Sigmoid colon (tissue), 7 donors: ENCODE measurements at places on chromosomes 12 and 14. TPM values are rescaled to one million over a fixed set of nuclear protein-coding genes. Genes with fewer than 3 reads are reported as not detected.

- H3K4me3 ChIP-seq = peak within 1 kb of the TSS; percentile 31
- H3K4me1 ChIP-seq = peaks cover 52% of the 10 kb centered on the region
- DNase-seq = peak; percentile 88
- no peaks in the 10 kb centered on the region for H3K36me3 ChIP-seq
Observed at GRCh38 chr12:104049903-104050356, at the start of gene GLT8D2. Gene GLT8D2 (minus strand): TSS chr12:104050187. CDS start chr12:104019648, 30,539 bp downstream.

DNA sequence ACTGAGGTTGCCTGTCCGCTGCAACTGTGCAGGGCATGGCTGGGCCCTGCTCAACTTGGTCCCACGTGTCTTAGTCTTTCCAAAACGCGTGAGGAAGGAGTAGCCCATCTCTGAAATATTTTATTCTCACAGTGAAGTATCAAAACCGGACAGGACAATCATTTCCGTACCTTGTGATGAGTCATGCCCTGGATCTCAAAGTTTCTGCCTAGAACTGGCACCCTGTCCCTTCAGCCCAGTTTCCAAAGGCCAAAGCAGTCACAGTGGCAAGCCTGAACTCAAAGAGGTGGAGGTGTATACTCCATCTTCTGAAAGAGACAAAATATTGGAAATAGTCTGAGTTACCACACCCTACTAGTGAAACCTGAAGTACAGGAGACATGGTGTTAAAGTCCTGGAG, 28.5 kb upstream of the SRGAP1 start:
- H3K27me3 ChIP-seq = no peaks in the 10 kb centered on the region
- no peak overlapping the region for H3K4me3 ChIP-seq
- no peaks in the 10 kb centered on the region for H3K36me3 ChIP-seq
- DNase-seq = no peak
- H3K4me1 ChIP-seq = no peaks in the 10 kb centered on the region

DNA sequence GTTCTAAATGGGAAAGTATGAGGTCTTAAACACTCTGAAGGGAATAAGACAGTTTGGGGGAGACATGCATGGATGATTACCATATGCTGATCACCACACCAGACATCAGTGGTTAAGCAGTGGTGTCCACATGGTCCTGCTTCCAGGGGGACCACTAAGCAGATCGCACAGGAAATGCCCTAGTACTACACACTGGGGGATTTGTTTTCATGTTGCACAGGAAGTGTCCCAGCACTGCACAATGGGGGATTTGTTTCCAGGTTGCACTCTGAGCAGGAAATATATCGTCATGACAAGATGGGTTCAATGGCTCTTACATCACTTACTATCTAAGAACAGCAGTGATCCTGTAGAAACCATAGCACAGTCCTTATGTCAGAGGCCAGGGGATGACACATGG, 245.5 kb downstream of the BCL11B start:
- no peaks in the 10 kb centered on the region for H3K27me3 ChIP-seq
- H3K27ac ChIP-seq = no peak overlapping the region
- no peak overlapping the region for H3K4me3 ChIP-seq
- H3K4me1 ChIP-seq = no peaks in the 10 kb centered on the region
- no peak for DNase-seq

GRCh38 chr12:164207-164606, 49.8 kb downstream of the SLC6A12 start:
- DNase-seq = no peak
- H3K4me3 ChIP-seq = no peak overlapping the region
- no peaks in the 10 kb centered on the region for H3K36me3 ChIP-seq
- no peaks in the 10 kb centered on the region for H3K4me1 ChIP-seq
- H3K27me3 ChIP-seq = peaks cover 7% of the 10 kb centered on the region
- no peak overlapping the region for H3K27ac ChIP-seq

DNA sequence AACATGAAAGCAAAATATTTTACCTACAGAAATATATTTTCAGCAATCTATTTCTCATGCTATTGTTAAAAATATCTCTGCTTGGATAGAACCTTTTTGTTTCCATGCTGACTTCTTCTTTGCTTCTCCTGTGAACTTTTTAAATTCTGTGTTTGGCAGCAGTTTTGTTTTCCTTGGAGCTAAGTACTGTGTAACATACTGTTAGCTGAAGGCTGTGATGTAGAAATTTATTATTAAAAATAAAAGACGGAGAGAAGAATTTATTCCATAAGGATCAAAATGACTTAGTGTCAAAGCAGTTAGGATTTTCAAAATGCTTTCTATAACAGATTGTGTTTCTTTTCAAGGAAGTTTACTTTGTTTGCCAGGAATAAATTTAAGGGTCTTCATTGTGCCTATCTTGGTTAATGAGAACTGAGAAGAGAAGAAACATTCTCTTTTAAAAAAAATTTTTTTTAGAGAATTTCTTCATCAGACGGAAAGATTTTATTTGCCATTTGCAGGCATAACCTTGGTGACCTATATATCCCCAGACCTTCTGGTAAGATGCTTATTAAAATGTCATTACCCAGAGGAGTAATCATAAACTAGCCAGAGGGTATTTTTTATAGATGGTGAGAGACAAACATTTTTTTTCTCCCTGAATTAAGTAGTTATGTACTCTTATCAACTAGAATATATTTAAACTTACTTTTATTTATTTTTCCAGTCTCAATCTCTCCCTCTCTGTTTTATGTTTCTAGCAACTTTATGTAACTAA, 147.1 kb upstream of the SLCO1C1 start:
- no peaks in the 10 kb centered on the region for H3K27me3 ChIP-seq
- no peaks in the 10 kb centered on the region for H3K36me3 ChIP-seq
- no peak for DNase-seq
- H3K27ac ChIP-seq = peak overlapping the region; percentile 52

DNA sequence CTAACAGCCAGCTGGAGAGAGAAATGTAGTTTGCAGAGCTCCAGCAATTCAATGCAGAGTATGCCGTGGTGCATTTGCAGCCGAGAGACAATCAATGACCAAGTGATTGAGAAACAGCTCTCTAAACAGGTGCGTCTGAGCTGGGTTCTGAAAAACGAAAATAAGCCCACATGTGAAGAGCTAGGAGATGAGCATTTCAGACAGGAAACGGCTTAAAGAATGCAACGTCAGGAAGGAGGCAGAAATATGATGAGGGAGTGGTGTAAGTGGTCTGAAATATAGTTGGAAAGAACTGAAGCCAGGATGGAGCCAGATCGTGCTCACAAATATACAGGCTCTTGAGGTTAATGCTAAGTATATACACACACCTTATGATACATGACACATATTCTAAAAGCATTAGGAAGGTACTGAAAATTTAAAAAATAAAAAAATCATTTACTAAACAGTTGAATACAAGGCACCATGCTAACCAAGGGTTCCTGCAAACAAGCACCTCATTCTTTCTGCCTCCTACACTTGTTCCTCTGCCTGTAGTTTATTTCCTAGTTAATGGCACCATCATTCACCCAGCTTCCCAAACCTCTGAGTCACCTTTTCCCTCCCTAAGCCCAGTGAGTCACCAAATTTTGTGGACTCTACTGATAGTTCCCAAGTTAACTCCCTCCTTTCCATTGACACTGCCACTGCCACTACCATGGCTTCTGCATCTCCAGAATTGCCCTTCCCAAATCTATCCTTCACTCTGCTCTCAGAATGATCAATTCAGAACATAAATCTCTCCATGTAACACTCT, 2.3 kb upstream of the GARIN2 start:
- H3K27ac ChIP-seq = no peak overlapping the region
- DNase-seq = no peak
- no peaks in the 10 kb centered on the region for H3K36me3 ChIP-seq
- no peak overlapping the region for H3K4me3 ChIP-seq
- no peaks in the 10 kb centered on the region for H3K27me3 ChIP-seq

DNA sequence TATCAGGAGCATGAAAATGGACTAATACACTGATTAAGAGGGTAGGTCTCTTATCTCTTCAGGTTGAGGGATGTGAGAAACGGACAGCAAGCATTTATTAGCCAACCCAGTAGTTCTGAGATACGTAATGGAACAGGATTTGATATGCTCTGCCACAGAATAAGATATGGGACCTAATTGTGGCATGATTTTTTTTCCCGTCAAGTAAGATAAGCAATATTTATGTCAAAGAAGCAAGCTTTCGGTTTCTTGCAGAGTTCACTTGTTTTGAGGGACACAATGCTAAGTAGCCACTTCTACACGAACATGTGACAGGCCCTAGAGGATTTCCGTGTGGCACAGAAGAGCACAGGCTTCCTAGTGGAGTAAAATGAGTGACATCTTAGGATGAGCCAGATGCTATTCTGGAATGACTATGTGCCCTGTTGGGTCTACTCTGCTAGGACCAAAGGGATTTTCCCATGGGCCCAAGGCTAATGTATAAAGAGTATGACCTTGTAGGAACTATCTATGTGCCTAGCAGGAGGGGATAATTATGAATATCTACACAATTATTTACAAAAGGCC, 57.9 kb downstream of the SLC38A1 start:
- no peaks in the 10 kb centered on the region for H3K27me3 ChIP-seq
- H3K4me3 ChIP-seq = no peak overlapping the region
- peaks cover 71% of the 10 kb centered on the region for H3K4me1 ChIP-seq
- DNase-seq = no peak

DNA sequence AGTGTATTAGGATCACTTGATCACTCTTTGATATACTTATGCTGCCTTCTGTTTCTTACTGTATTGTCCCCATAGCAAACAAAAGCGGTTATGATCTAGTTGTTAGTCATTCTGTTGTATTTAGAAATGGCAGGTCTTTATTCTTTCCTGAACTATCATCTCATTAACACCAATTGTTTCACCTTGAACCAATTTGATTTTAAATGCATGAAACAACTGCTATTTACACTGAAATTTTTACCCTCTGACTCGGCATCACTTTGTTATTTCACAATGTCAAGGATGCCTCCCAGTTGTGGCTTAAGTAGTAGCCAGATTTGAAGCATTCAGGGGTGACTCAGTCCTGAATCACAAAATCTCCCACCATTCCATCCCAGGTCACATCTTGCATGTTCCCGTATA, 303.5 kb downstream of the EGLN3 start:
- no peak for DNase-seq
- H3K4me3 ChIP-seq = no peak overlapping the region
- no peaks in the 10 kb centered on the region for H3K27me3 ChIP-seq
- H3K36me3 ChIP-seq = no peaks in the 10 kb centered on the region

DNA sequence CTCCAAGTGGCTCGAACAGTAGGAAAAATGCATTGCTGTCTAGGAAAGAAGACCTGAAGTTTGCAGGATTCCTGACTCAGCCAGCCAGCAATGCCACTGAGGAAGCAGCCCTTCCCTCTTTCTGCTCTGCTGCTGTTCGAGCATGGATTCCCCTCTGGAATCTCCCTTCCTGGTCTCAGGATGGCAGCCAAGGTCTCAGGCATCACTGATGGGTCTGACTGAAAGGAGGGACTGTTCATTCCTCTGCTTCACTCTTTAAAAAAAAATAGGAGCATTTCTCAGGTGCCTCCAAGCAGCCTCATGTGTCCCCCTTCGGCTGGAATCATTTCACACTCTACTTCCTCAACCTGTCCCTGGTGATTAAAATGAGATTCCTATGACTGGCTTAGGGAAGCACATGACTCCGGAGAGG, 62.4 kb downstream of the SLC15A4 start:
- H3K27me3 ChIP-seq = peaks cover 32% of the 10 kb centered on the region
- no peak overlapping the region for H3K27ac ChIP-seq
- H3K36me3 ChIP-seq = no peaks in the 10 kb centered on the region
- H3K4me3 ChIP-seq = no peak overlapping the region
- peak; percentile 8 for DNase-seq
- no peaks in the 10 kb centered on the region for H3K4me1 ChIP-seq

DNA sequence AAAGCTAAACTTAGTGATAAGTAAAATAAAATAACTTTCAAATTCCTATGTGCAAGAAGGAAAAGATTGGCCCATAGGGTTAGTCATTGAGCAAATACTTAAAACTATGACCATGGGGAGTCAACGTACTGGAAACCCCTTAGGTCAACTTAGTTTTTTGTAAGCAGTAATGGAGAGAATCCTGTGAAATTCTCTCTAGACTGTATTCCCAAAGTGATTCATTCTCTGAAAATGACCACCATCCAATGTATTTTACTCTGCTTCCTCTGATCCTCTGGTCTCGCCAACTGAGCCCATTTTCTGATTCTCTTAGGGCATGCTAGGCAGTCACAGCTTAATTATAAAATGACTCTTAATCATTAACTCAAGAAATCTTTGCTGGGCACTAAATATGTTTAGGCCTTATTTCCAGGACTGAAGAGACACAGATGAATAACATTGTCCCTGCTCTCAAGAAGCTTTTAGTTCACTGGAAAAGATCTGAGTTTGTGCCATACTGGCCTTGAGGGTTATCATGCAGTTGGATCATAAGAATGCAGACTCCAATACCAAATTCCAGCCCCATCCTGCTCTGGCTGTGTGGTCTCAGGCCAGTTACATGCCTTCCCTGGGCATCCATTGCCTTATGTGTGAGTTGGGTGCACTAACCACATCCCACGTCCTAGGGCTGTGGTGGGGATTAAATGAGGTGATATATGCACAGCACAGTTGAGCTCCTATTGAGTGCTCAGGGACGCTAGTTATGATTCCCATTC, 732.4 kb downstream of the AACS start:
- H3K4me3 ChIP-seq = no peak overlapping the region

- DNase-seq = peak; percentile 93
- no peak overlapping the region for H3K4me3 ChIP-seq
- no peaks in the 10 kb centered on the region for H3K36me3 ChIP-seq
- H3K27ac ChIP-seq = peak overlapping the region; percentile 57
- no peaks in the 10 kb centered on the region for H3K4me1 ChIP-seq
- H3K27me3 ChIP-seq = no peaks in the 10 kb centered on the region
Observed at GRCh38 chr12:108289350-108290161, 49.6 kb downstream of the CMKLR1 start.

The PTPN6 gene
- total RNA-seq = 5.3 TPM

The DPF3 gene
- total RNA-seq = 2.3 TPM

The ADAM21 gene
- not detected for total RNA-seq

The CLEC4A gene
- 2.5 TPM for total RNA-seq

The PLCZ1 gene
- not detected for total RNA-seq

The VRTN gene
- total RNA-seq = not detected

The LUM gene
- total RNA-seq = 175 TPM
